ENCODE measurements at places on chromosomes 6 and 20.

- no peak for DNase-seq
Observed at GRCh38 chr6:134768931-134769330, 181.0 kb downstream of the ALDH8A1 start.

GRCh38 chr6:146891615-146892265 lies 293.0 kb downstream of the ADGB start:
- no peak for DNase-seq

GRCh38 chr6:34412643-34413214 lies 13.1 kb downstream of the RPS10 start:
- DNase-seq: no peak

DNA sequence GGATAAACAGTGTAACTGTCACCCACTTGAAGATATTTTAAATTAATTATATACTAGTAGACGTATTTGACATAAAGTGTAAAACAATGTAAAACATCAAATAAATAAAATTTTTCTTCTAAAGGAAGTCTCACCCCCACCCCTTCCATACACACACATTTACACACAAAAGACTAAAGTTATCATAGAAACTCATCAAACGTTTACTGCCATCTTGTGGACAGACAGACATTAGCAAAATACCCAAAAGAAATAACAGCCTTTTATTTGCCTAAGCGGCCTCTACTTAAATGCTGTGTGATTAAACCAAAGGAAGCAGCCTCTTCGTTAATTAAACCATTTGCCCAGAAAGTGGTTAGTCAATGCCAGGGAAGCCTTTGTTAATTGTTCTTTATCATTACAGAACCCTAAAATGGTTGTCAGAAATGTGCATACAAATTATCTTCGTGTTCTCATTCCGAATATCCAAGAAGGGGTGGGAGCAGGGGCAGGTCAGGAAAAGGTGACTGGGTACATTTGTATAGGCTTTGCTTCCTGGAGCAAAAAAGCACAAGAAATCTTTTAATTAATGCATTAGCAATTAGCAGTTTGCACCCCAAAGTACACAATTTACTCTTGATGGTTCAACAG lies 176.2 kb upstream of the SASH1 start:
- DNase-seq: no peak

DNA sequence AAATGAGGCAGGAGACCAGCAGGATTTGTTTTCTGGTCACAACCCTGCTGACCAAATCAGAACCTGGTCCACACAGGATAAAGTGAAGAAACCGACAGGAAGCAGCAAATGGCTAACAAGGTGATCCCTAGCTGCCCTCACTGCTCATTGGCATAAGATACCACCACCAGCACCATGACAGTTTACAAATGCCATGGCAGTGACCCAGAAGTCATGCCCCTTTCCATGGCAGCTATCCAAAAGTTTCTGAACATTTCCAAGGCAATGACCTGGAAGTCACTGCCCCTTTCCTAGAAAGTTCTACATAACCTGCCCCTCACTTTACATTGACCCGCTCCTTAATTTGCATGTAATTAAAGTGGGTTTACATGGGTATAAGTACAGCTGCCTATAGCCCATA lies 185.2 kb downstream of the QKI start:
- no peak for DNase-seq

GRCh38 chr6:67663105-67663895 lies 971.8 kb upstream of the ADGRB3 start:
- no peak for DNase-seq

- no peak for DNase-seq
Observed at GRCh38 chr6:154611241-154611640, 100.8 kb upstream of the CNKSR3 start.
